Activated gamma-delta T cell treated with Interleukin-2 at 50 U/mL for 16 hours (primary cell): ENCODE measurements at places on chromosomes 1 and 21.

DNA sequence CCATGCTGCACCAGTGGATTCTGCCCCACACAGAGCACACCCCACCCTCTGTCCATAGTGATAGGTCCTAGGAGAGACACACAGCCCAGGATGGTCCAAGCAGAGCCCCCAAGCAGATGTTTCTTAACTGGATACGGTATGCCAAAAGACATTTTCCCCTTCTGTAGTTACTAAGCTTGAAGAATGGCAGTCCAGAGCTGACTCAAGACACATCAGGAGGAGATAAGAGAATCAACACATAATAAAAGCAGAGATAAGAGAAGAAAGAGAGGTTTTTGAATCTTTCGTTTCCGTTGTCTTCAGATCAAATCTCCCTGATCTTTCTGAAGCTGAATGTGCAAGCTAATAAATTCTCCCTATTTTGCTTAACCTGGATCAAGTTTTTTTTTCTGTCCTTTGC lies 21.8 kb upstream of the CASQ2 start:
- DNase-seq: no peak

DNA sequence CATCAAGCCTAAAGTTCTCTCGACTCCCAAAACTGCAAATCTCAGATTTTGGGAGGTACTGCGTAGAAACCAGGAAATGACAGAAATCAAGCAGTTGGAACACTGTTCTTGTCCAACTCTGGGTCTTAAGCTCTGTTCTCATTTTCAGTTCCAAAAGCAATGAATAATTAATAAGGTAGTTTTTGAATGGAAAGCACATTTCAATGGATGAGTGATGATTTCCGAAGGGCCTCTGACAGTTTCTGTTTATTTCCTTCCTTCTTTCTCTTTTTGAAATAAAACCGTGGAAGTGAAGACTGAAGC lies 20.9 kb upstream of the TARBP1 start:
- DNase-seq: no peak

- DNase-seq: no peak
Measured at GRCh38 chr1:150568594-150568966, 10.8 kb downstream of the MCL1 start.

DNA sequence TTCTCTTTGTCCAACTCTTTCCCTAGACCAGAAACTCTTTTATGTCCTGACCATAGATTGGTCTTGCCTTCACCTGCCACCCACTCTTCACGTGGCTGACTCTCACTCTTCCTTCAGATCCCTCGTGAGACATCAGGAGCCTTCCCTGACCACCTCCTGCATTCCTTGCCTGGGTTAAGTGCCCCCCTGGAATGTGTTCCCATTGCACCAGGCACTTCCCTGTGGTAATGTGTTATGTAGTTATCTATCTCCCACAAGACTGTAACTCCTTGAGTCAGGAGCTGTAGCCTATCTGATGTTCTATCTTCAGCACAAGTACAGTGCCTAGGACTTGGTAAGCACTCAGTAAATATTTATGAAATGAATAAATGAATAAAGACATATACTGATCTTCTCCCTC lies 111.2 kb upstream of the CTTNBP2NL start:
- DNase-seq: no peak

- no peak for DNase-seq
Measured at GRCh38 chr1:48039088-48040054, 42.2 kb upstream of the TRABD2B start.

- no peak for DNase-seq
Measured at GRCh38 chr1:117759535-117759934, 153.7 kb downstream of the TENT5C start.

DNA sequence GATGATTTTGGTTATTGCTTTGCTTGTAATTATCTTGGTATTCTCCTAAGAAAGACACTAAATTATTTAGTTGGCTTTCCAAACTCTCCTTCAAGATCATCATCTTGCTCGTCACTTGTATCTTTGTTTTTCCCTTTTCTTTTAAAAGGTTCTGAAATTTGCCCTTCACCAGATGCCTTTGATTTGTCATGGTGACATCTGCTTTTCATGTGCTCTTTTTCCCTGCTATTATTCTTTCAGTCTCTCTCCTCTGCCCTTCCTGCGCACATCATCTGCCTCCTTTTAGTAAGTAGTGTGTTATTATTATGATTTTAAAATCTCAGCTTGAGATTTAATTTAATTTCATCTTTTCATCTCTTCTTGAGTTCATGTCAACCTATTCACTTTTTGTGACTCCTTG lies 92.1 kb downstream of the BACH1 start:
- DNase-seq: no peak

DNA sequence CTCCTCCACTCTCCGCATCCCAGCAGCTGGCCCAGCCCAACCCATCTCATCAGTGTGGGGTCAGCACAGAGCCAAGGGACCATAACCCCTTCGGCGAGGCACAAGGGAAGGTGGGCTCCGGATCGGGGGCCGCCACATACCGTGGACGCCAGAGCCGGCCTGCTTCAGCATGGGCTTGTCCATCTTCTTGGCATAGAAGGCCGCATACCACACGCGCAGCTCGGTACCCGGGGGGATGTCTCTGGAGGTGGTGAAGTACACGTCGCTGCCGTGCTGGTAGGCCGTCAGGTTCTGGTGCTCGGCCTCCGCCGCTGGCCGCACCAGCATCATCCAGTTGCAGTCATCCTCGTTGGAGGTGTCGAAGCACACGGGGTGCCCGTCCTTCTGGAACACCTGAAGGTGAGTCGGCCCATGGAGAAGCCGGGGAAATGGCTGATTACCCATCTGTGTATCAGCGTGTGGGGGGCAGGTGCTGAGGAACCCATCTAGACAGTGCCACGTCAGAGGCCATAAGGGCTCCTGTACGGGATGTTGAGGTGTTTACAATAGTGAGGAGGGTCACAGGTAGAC lies 24.6 kb downstream of the PRDM15 start:
- DNase-seq: no peak
